Gastrocnemius medialis (tissue), 4 donors: ENCODE measurements at places on chromosomes 4 and X.

DNA sequence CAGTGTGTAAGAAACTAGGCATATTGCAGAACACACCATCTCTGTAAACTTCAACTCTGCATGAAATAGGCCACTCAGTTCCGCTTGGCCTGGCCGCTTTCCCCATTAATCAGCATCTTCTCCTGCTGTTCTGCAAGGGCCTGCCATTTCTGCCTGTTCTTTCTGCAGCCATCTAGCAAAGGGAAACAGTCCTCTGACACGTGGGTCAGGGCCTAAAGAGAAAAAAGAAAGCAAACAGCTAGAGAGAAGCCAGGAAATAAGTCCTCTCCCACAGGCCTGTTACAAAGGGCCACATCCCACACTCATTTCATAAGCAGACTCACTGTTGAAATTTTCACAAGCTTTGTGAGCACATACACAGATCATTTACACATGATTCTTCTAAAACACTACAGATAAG lies 130.1 kb downstream of the PDE5A start:
- H3K4me3 ChIP-seq = no peak overlapping the region
- H3K4me1 ChIP-seq = no peaks in the 10 kb centered on the region

DNA sequence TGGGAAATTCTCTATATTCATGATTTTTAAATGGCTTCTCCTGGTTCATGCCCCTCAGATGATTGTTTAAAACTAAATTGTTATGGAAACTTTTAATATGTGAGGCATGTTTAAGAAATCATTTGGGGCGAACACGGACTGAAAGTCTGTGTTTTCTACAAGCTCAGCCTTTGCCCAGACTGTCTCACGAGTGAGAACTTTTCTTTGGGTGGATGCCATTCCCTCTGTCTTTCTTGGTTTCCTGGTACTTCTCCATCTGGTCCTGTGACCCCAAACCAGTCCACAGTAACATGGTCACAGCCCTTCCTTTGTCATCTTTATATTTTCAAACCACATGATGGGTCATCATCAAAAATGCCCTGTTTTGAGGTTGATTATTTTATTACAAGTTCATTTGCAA lies 186.6 kb upstream of the GNPDA2 start:
- H3K27ac ChIP-seq = no peak overlapping the region
- H3K4me1 ChIP-seq = no peaks in the 10 kb centered on the region
- no peaks in the 10 kb centered on the region for H3K27me3 ChIP-seq
- no peak for DNase-seq
- H3K36me3 ChIP-seq = no peaks in the 10 kb centered on the region

DNA sequence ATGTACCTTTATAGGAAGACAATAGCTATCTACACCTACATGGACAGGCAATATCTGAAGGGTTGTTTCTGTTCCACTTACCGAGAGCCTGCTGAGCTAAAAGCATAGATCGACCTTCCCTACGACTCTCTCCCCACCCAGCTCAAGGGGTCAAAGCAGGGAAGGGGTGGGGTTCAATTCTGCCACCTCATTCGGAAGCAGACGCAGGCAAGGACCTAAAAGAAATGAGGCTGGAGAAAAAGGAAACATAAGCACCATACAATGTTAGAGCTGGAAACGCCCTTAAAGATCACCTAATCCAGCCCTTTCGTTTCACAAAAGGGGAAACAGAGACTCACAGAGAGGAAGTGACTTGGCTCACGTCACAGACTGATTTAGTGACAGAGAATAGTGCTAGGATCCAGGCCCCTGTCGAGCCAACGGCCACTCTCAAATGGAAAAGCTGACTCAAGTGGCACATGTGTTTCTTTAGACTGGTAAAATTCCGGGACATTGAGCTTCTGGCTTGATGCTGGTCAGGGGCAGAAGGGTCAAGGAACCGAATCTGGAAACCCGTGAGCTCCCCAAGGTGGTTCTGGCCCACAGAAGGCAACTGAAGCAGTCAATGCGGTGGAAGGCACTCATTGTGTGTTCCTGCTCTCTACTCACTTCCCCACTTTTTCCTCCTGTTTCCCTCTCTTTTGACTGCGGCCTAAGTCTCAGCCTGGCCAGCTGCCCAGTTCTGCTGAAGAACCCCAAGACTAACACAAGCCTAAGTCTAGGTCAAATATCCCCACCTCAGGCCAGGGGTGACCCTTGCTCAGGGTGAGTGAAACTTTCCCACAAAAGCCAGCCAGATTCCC lies 7.5 kb downstream of the SEPTIN6 start:
- H3K27me3 ChIP-seq = no peaks in the 10 kb centered on the region
- no peak for DNase-seq
- H3K4me1 ChIP-seq = no peaks in the 10 kb centered on the region
- H3K36me3 ChIP-seq = no peaks in the 10 kb centered on the region

- H3K27ac ChIP-seq = no peak overlapping the region
- no peaks in the 10 kb centered on the region for H3K4me1 ChIP-seq
- H3K27me3 ChIP-seq = no peaks in the 10 kb centered on the region
Measured at GRCh38 chr4:103443324-103443723, 245.2 kb upstream of the CENPE start.

GRCh38 chr4:32748498-32748897 lies 2028.3 kb downstream of the PCDH7 start:
- no peaks in the 10 kb centered on the region for H3K4me1 ChIP-seq
- H3K27me3 ChIP-seq = no peaks in the 10 kb centered on the region
